ENCODE measurements at places on chromosomes 5 and 9.

DNA sequence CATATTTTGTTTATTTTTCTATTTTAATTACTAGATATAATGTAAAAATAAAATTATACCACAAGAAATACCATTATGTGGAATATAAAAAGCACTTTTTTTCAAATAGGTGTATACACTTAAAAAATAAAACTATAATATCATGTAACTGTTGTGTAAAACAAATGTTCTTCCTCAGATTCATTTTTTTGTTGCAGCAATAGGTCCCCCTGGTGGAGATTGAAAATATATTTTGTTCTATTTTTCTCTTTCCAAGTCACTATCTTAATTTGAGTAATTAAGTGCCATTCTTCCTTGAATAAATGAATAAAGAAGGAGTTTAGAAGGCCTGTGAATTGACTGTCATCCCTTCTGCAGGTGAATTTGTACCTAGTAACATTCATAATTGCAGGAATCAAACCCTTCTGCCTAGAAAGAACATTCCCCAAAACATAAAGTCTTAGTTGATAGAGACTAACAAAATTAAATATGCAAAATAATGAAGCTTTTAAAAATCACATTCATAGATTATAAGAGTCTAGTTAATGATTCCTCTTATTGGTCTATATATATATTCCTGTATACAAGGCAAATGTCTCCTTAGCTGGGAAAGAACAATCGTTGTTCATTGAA lies 23.4 kb downstream of the CETN3 start:
- no peak for DNase-seq

- DNase-seq, result no peak
Measured at GRCh38 chr9:16214677-16215352, 655.7 kb downstream of the BNC2 start.

DNA sequence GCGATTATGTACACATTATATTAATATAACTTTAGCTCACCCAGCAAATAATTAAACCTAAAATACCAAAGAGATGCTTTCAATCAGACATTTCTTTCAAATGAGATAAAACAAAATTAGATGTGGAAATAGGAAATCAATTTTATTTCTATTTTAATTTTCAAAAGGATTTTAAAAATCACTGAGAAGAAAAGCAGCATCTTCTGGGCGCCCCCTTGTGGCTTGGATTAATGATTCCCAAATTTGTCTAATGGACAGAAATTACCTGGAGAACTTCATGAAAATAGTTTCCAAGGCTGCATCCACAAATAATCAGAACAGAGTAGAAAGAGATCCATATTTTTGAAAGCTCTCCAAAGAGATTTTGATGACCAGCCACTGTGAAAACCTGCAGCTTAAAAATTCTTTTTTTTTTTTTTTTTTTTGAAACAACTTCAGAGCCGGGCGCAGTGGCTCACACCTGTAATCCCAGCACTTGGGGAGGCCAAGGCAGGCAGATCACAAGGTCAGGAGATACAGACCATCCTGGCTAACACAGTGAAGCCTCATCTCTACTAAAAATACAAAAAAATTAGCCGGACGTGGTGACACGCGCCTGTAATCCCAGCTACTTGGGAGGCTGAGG lies 50.9 kb upstream of the CEMIP2 start:
- DNase-seq, result peak; percentile 55

DNA sequence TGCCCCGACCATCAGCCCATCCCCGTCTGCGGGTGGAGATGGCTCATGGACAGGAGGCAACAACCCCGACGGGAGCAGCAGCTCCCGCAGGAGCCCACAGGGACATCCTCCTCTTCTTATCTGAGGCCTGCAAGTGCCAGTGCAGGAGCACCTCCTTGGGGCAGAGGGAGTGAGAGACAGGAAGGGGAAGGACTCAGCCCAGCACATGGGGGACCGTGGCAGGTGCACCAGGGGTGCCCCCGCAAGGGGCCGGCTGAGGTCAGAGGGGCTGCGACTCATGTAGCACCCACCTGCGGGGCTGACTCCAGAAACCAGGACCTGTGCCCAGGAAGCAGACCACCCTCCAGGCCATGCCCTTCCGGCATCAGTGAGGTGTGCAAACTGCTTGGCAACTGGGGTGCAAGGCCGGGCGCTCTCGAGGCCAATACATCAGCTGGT lies 259.8 kb upstream of the ADAMTS16 start:
- no peak for DNase-seq

DNA sequence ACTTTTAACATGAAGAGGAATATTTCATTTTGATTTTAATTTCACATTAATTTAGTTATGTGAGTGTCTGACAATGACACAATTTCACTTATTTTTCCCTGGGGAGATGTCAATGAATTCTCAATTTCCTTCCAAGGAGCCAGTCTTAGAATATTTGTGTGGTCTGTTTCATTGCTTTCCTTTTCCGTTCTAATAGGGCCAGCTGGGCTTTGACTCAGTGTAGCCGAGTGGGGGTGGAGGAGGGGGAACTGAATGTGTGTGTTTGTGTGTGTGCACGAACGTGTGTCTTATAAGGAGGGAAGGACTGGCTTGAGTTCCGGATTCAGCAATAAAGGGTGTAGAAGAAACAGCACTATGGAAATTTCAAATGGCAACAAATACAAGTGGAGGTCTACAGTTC lies 100.0 kb downstream of the BASP1 start:
- no peak for DNase-seq

DNA sequence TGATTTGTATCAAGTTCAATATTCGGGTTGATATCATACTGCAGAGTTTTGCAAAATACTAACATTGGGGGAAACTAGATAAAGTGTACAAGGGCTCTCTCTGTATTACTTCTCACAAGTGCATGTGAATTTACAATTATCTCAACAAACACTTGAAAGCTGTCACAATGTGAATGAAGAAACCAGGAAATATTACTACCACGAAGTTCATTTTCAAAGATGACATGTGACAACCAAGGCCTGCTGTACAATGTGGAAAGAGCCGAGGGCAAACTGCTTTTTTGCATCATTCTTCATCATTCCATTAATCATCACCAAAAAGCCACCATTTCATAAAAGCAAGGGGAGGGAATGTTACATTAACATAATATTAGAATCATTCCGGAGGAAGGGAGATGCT lies 310.0 kb downstream of the GLIS3 start:
- no peak for DNase-seq

All from activated T-cell treated with anti-CD3 and anti-CD28 coated beads for 4 hours (primary cell).